Astrocyte (in vitro differentiated cells and primary cell): ENCODE measurements at places on chromosomes 1 and 21.
A peak's percentile ranks its signal among the peaks of the same experiment; 100 is the strongest.

- no peak for DNase-seq
These were observed 13.1 kb upstream of the PRRC2C start for GRCh38 chr1:171472183-171472647.

GRCh38 chr1:111223126-111223685 is 4.3 kb upstream of the CHI3L2 start:
- DNase-seq, result no peak

DNA sequence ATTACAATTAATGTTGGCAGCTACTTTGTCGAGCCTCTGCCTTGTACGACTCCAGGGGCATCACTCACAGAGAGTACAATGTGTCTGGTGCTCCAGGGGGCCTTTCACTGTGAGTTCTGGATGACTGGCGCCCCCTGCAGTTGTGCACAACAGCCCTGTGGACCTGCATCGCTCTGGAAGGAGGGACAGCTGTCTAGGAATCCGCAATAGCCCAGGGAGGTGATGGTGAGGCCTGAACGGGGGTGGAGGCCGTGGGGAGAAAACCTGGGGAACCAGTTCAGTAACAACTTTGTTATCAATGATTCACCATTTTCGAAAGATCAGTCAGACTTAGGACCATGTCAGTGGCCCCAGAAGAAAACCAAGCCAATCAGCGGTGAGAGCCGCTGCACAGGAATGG is 189.1 kb downstream of the KAZN start:
- DNase-seq, result no peak

GRCh38 chr21:43994085-43994484 is 18.0 kb upstream of the TRAPPC10 start:
- DNase-seq, result no peak

- peak; percentile 6 for DNase-seq
These were observed 296 bp upstream of the RNPEP start for GRCh38 chr1:201982082-201982622.

DNA sequence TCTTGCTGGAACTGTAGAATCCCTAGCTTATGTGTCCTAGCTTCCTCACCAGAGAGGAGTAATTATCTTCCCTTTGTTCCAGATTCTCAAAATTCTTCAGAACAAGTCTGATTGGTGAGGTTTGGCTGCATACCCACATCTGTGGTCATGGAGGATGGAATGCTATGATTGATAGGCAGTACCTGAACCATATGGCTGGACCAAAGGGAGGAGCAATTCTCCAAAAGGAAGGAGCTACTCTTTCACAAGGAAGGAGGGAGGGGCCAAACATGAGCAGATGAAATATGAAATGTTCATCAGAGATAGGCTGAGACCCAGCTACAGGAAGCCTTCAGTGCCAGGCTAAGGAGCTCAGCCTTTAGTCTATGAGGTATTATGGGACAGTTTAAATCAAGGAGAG is 5.0 kb upstream of the RNF19B start:
- DNase-seq, result peak; percentile 82

- peak; percentile 39 for DNase-seq
These were observed 47.2 kb downstream of the ATP6V1G3 start for GRCh38 chr1:198493329-198493728.

- peak; percentile 23 for DNase-seq
These were observed 46.2 kb downstream of the UCHL5 start for GRCh38 chr1:193013005-193013404.

GRCh38 chr1:110606657-110607535 is 738 bp upstream of the KCNA2 start:
- no peak for DNase-seq
